Stimulated activated CD4-positive, alpha-beta T cell treated with anti-CD3 and anti-CD28 coated beads, Interleukin-2, amount 100 ng/mL, for 48 hours (primary cell): ENCODE measurements at places on chromosomes 11 and 22.

DNA sequence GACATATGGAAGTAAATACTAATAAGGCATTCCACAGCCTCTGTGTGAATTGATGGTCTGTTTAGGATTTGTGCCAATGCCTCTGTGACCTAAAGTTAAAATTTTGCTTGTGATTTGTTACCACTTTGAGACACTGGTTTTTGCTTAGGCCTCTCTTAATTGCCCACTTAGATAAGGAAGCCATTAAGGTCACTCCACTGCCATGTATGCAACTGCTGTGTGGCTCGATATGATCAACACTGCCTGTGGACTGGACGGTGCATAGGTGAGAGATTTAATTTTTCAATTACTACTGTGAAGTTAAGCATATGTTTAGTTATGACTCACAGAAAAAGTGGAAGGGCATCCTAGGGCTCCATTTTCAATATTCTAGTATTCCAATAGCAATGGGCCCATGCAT lies 36.9 kb downstream of the CSRP3 start:
- no peak for DNase-seq

- peak; percentile 75 for DNase-seq
Measured at GRCh38 chr22:41998361-41999261, at the start of gene WBP2NL. Gene WBP2NL, plus strand, starts transcription at chr22:41998788. Its CDS starts 31 bp downstream, at chr22:41998819.

- no peak for DNase-seq
Measured at GRCh38 chr11:124541204-124541603, 2.2 kb downstream of the OR8B12 start.

GRCh38 chr11:14380125-14380936 lies 21.3 kb upstream of the RRAS2 start:
- no peak for DNase-seq

- no peak for DNase-seq
Measured at GRCh38 chr22:48607901-48608662, 1219.6 kb downstream of the BRD1 start.

DNA sequence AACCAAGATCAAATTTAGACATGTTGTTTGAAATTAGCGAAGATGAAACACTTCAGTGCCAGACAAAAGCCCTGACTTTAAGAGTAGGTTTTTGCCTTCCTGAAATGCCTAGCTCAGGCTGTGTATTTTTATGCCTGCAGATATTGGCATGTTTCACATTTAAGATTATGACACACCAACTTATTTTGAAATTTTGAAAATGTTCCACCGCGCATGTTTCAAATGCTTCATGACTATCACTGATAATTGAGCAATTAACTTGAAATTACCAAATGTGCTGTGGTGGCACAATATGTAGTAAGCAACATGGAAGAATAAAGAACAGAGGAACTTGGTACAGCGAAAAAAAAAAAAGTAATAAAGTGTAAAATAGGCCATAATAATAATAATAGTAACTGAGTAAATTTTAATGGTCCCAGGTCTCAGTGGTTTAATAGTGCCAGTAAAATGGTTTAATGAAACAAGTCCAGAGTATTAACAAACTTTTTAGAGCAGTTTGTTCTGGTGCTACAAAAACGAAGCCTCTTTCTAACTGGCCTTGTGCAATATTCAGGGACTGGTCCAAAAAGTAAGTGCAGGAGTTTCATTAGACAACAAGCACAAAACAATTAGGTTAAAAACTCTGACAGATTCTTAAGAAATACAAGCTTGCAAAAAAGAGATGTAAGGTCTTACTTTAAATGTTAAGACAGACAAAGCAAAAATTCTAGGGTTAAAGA lies 112.5 kb upstream of the SOX6 start:
- no peak for DNase-seq

- no peak for DNase-seq
Measured at GRCh38 chr11:107704451-107704850, 7.4 kb downstream of the SLN start.

- DNase-seq = no peak
Measured at GRCh38 chr11:121907379-121907778, 208.6 kb downstream of the BLID start.

GRCh38 chr11:26974069-26974783 lies 19.7 kb upstream of the FIBIN start:
- no peak for DNase-seq

- no peak for DNase-seq
Measured at GRCh38 chr11:27355575-27356104, 7.4 kb downstream of the CCDC34 start.
